ENCODE measurements at places on chromosomes 5 and 9. TPM values are rescaled to one million over a fixed set of nuclear protein-coding genes. Genes with fewer than 3 reads are reported as not detected.
A peak's percentile ranks its signal among the peaks of the same experiment; 100 is the strongest.

The SPATA31D4 gene
- not detected for total RNA-seq

DNA sequence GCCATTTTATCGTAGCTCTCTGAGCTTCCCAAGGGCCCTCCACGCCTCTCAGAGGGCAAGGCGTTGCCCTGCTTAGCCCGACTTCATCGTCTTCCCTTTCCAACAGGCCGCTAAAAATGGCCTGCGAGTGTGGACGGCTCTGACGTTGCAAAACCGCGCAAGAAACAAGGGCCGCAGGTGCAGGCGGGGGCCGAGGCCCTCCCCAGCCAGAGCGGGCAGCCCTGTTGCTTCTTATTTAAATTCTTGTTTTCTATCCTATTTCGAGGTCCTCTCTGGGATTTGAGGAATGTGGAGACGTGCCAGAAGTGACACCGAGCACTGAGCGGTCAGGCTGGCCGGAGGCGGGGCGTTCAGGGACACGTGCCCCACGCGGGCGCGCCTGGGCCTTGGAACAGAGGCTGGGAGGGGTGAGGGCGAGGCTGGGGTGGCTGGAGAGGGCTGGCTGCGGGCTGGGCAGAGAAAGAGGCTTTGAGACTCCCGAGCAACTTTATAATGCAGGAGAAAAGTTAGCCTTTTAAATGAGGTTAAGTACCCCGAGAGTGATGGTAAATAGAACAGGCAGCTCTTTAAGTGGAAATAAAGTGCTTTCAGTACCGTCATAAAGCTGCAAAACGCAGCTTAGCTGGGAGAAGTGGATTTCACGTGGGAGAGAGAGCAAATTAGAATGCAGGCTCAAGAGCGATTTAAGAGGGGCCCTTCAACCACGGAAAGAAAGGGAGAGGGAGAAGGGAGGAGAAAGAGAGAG, 243.6 kb downstream of the AUH start:
- DNase-seq = no peak

- no peak for DNase-seq
These were observed 361.5 kb upstream of the CDH10 start for GRCh38 chr5:25006237-25006636.

DNA sequence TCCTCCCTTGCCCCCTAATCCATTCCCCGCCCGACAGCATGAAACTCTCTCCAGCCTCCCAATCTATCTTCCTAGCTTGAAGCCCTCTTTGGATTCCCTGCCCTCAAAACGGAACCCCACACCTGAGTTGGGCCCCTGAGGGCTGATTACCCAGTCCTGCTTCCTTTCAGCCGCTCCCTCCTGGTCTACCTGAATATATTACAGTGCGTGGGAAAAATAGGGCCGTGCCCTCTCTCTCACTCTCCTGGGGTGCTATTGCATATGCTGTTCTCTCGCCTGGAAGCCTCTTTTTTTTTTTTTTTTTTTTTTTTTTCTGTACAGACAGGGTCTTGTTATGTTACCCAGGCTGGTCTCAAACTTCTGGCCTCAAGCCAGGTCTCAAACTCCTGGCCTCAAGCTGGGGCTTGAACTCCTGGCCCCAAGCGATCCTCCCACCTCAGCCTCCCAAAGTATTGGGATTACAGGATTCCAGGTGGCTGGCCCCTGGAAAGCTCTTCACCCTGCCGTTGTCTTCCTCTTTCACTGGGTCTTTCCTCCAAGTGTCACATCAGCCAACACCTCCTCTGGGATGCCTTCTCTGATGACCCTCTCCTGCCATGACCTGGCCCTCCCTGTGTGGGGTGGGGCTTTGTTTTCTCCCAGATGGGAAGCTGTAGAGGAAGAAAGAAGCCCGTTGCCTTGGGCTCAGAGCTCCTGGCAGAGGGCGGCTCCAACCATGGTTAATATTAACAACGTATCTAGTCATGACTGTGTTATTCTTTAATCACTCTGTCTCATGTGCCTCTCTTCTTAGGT, 8.2 kb downstream of the DNM1 start:
- no peak for DNase-seq

The PCDHGC3 gene
- total RNA-seq = 36.5 TPM

DNA sequence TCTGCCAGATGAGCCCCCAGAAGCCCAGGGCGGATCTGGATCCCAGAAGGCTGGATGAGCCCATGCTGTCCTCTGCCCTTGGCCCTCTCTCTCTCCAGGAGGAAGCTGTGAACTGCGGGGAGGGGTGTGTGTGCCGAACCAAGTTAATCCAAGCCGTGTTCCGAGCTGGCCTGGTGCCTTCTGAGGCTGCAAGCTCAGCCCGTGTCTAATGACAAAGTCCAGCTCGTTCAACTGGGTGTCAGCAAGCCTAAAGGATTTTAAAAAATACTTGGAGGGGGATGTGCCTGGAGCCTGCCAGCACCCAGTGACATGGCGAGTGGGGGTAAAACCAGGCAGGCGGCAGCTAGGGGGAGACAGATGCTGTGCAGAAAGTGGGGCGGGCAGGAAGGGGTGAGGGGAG, 8.0 kb downstream of the STC2 start:
- no peak for DNase-seq

DNA sequence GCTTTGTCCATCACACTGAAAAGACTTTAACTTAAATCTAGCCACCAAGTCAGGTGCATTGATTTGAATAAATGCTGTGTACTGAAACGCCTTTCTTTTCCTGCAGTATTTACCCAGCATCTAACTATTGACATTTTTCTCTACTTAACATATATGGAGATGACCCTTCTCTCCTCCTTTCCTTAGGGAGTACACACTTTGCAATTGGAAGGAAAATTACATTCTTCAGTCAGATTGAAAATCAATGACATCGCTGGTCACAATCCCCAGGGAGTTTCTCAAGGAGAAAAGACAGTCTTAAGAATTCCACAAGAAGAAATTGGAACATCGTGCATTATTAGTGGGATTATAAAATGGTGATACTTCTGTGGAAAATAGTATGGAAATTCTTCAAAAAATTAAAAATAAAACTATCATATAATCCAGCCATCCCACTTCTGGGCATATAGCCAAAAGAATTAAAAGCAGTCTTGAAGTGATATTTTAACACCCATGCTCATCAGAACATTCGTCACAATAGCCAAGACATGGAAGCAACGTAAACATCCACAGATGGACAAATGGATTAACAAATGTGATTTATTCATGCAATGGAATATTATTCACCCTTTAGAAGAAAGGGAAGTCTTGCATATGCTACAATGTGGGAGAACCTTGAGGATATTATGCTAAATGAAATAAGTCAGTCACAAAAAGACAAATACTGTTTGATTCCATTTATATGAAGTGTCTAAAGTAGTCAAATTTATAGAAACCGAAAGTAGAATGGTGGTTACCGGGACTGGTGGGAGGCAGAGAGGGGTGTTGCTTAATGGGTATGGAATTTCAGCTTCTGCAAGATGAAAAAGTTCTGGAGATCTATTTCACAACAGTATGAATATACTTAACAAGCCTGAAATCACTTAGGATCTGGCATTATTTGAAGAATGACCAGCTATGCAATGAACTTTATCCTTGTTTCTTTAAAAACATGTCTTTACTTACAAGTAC, 14.3 kb upstream of the FREM1 start:
- DNase-seq = peak; percentile 40

The PFN3 gene
- total RNA-seq = not detected

DNA sequence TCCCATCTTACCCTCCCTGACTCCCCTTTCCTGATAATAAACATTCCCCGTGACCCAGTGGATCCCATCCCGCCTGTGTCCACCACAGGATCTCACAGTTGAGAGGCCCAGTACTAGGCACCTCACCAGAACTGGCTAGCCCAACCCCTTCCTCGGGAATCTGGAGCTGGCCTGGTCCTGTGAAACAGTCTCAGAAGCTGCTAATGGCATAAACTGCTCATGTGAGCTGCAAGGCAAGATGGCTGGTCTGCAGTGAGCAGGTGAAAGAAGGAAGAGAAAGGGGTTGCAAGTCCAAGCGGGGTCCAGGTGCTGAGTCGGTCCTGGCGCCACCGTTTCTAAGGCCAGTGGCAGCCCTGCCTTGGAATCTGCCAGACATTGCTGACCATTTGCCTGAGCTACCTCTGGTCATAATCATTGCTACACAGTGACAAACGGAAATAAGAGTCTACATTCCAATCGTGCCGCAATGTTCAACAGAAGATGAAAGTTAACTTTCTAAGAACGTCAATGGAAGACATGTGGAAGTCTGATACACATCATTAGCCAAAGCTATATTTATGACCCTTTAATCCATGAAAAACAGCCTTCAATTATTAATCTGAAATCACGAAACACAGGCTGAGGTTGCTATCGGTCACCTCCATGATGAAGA, 33.7 kb downstream of the DNAH5 start:
- DNase-seq = no peak

The TRPM3 gene
- not detected for total RNA-seq

DNA sequence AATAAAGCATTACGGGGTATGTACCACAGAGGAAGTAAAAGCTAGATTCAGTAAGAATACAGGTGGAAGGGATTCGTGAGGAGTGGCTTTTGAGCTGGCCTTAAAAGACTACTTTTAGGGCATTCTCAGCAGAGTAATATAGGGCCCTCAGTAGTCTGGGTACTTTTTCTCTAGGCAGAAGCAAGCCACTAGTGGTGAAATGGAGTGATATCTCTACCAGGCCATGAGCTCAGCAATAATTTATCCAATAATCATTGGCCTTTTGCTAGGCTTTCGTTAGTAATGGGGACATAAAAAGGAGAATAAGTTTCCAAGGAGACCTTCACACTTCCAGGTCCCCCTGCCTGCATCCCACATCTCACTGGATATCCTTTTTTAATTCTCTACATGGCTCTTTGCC, 1.7 kb downstream of the POLR3G start:
- DNase-seq = no peak

GRCh38 chr9:89731262-89732182, 126.7 kb downstream of the GADD45G start:
- no peak for DNase-seq

All from HT1080 (cell line).